GM12864 (cell line): ENCODE measurements at places on chromosomes 2 and 18.

DNA sequence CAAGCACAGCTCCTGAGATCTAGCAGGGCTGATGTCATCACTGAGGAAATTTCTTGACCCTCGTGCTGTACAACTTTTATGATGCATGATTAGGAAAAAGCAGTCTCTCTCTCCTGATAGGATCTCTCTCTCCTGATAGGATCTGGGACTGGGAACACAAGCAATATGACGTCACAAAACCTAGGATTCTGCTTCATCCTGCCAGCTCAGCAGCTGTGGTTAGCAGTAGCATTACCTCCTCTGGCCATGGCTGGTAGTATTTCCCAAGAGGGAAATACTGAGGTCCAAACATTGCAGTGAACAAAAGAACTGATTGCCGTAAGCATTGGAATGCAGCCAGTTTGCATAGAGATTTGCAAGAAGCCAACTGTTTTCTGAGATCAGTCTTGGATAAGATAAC is 521.2 kb upstream of the POU3F3 start:
- DNase-seq = no peak

DNA sequence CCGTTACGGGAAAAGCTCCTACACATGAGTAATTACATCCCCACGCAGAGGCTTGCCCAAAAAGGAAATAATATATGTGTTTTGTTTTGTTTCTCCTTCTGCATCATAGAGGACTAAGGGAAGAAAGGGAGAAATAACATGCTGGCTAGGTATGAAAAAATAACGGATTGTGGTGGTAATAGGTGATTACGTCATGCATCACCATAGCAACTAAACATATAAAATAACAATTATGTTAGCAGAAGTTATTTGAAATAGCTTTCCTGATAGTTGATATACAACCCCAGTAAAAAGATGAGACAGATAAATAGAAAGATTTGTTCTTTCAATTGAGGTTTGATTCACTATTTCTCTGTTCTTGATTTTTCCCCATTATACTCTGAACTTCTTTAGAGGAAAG is 518.0 kb downstream of the ZNF516 start:
- no peak for DNase-seq

DNA sequence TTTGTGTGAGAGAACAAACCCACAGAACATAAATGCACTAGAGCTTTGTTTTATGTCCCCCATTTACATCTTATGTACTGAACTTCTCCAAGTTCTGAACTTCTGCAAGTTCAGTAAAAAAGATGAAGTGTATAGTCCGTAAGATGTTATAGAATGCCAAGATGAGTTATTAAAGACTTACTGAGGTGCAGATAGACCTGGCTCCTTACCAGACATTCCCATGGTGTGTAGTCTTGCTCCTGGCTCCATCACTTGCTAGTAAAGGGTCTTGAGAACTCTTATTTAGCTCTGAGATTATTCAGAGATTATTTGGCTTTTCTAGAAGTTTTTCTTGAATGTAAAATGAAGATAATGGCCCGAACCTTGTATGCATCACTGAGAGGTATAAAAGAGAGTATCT is 16.8 kb downstream of the GULP1 start:
- DNase-seq = no peak

DNA sequence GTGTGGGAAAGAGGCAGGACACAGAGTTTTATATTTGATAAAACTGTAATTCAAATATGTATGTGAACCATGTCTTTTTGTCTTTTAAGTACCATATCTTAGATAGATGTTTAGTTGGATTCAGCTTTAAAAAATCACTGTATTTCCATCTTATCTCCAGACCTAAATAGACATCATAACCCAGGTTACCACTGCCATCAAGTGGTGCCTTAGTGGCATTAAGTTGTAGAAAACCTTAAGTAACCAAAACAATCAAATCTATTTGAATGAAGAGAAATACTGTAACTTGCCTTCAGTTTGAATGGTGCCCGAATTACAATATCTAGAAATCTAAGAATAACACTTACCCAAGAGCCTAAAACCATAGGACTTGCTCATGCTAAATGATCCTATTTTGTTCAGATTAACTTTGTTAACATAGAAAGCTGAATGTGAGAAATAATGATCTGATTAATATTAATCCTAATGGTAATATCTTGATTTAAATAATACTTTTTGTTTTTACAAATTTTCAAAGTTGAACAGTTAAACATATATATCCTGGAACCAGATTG is 92.5 kb upstream of the MAP2 start:
- DNase-seq = peak; percentile 2

GRCh38 chr2:237291138-237291792 is 122.7 kb downstream of the COL6A3 start:
- no peak for DNase-seq

DNA sequence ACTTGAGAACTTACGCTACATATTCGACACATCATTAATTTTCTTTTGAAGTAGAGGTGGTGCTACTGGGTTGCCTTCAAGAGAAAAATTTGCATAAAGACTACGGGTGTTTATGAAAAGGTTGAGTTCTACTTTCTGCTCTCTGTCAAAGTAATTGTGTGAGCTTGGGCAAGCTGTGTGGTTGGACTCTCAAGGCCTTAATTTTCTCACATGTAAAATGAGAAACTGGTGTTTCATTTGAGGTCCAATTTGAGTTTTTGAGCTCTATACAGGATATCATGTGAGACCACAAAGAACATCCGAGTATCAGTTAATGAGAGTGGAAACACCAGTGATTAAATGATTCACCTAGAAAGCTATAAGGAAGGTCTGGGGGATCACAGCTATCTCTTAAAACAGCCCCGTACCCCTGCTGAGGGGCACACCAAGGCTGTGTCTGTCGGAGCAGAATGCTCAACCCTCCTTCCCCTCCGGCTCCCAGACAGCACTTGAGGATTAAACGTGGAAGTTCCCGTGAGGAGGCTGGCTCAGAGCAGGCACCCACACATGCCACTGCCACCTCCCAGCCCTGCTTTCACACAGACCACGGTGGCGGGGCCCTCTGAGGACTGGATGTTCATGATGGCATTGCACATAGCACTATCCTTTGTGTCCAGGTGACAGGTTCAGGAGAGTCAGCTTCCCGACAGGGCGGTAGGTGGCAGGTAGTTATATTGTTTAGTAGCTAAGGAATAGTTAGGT is 191.8 kb downstream of the RNF144A start:
- peak; percentile 19 for DNase-seq

GRCh38 chr2:148602885-148603561 is 41.5 kb upstream of the EPC2 start:
- no peak for DNase-seq

DNA sequence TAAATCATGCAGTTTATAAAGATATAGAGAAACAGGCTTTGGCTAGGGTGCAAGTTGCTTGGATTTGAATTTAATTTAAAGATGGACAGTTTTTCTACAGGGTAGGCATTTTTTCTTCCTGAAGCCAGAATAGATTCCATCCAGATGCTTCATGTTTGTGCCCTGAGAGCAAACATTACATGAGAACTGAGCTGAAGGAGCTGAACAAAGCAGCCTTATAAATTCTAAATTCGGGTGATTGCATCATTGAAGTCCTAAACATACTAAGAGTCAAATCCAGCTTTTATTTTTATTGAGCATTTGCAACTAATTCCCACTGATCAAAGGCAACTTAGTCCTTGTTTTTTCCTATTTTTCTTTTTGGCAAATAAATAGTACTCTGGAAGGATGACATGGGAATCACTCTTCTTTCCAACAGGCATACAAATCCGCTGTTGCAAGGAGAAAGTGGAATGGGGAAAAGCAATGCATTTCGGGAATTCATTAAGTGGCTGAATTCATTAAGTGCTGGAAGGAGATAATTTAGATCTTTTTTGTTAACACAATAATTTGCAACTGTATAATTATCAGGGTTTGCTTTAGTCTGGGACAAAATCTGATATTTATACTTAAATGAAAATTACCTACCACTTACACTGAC is 828.0 kb downstream of the SLC4A3 start:
- no peak for DNase-seq

- no peak for DNase-seq
Observed at GRCh38 chr2:233037078-233037477, 4.6 kb downstream of the NEU2 start.

GRCh38 chr2:104841744-104842143 is 12.2 kb upstream of the POU3F3 start:
- DNase-seq = no peak

DNA sequence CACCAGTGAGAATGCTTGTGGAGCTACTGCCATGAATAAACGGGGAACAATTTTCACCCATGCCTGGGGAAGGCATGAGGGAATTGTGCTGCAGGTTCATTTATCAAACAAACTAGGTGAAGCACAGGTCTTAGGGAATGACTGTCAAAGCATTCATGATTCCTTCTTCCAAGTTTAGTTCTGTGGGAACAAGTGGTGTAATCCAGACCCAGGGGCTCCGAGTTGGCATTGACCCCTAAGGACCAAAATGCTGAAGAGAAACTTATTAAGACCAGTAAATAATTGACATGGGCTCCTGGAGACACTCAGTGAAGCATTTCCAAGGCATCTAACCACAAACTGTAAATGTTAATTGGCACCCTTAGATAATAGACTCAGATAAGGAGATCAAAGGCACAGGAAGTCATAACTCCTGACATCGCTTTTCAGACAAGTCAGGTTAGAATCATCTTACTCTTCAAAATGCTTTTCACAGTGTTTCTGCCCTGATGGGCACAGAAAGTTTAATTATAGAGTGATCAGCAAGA is 96.9 kb downstream of the SPP2 start:
- no peak for DNase-seq

GRCh38 chr2:187250137-187250536 is 197.9 kb downstream of the CALCRL start:
- no peak for DNase-seq

- DNase-seq = no peak
Observed at GRCh38 chr18:13436576-13436975, 218.0 kb downstream of the LDLRAD4 start.

- no peak for DNase-seq
Observed at GRCh38 chr2:46793423-46794416, 121.9 kb downstream of the MCFD2 start.

- no peak for DNase-seq
Observed at GRCh38 chr2:135163306-135163705, 111.2 kb downstream of the RAB3GAP1 start.

DNA sequence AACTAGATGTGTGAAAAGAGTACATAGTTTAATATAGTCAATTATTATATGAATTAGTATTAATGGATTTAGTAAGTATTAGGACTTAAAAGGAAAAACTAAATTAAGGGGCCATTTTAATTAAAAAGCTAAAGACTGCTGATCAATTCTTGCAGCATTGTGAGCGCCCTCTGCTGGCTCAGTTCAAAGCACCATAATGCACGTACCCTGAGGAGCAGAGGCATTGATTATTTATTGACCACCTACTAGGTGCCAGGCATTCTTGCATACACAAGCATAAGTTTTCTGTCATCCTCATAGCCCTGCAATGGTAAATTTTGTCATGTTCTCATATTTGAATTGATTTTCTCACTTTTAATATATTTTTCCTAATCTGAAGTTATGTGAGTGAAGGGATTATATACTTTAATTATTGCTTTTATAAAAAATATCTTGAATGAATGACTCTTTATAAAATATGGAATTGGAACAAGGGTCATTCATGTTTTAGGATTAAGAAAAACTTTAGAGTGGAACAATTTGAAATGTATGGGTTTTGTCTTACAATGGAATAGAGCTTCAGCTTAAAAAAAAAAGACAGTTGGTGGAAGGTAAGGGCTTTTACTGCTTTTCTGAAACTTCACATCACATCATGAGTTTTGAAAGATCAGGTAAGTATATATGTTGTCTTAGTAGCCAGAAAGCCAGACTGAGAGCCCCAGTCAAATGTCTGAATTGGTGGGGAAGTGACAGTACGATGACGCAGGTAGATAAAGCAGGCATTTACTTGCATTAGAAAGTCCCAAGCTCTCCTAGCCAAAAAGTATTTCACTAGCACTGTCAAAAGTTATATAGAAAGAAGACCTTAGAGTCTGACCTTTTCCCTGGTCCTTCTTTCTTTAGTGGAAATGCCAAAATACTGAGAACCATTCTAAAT is 9.7 kb downstream of the ITGA4 start:
- no peak for DNase-seq

DNA sequence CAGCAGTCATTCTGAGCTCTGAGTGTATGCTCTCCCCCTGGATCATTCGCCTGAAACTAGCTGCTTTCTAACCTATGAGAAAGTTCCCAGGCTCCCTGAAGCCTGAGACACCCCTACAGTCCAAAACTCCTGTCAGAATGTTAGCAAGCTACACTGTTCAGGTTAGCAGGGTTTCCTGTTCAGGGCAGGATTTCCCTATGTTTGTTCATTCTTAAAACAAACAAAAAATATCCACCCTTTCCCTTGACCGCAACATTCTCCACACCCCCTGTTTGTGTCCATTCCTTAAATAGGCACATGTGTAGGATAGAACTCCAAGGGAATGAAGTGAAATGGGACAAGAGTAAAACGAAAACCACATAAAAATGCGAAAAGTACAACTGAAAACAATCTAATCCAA is 83.1 kb downstream of the KLF7 start:
- DNase-seq = no peak
